ENCODE measurements at places on chromosomes 2 and 18.

DNA sequence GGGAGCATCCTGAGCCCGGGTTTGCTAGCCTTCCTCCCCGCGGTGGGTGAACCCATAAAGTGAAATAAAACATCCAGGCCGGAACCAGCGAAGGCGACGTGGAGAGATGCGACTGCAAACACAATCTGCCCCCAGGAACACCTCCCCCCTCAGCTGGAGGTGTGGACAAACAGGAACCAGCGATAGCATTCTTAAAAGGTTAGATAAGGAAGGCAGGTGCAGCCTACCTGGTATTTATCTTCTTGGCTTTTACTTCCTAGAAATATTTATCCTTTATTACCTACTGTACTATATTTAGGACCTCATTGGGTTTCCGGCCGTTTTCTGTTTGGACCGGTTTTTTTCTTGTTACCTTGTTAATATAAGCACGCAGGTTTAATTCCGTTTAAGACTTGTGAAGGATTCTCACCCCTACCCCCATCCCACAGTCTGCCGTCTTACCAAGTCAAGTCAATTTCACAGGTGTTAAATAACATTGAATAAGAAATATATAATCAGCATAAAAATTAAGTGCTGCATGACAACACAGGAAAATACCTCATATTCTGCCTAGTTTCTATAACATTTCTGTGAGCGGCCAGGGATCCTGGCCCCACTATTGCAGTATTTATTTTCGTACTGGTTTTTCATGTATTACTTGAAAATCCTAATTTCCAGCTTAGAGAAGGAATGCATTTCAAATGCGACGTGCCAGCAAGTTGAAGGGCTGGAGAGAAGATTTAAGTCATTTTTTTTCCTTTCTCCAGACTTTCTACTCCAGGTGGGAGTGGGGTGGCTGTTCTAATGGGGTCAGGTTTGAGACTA, 224.0 kb upstream of the ID2 start:
- DNase-seq = no peak

GRCh38 chr2:42921721-42922120, 129.3 kb upstream of the HAAO start:
- DNase-seq = no peak

- no peak for DNase-seq
Measured at GRCh38 chr2:231152800-231153557, 28.1 kb upstream of the HTR2B start.

- no peak for DNase-seq
Measured at GRCh38 chr2:145815933-145816332, 1296.0 kb upstream of the ZEB2 start.

GRCh38 chr2:86017901-86018896, 87.5 kb downstream of the POLR1A start:
- DNase-seq = no peak

GRCh38 chr18:79680891-79681339, 1.3 kb downstream of the CTDP1 start:
- no peak for DNase-seq

DNA sequence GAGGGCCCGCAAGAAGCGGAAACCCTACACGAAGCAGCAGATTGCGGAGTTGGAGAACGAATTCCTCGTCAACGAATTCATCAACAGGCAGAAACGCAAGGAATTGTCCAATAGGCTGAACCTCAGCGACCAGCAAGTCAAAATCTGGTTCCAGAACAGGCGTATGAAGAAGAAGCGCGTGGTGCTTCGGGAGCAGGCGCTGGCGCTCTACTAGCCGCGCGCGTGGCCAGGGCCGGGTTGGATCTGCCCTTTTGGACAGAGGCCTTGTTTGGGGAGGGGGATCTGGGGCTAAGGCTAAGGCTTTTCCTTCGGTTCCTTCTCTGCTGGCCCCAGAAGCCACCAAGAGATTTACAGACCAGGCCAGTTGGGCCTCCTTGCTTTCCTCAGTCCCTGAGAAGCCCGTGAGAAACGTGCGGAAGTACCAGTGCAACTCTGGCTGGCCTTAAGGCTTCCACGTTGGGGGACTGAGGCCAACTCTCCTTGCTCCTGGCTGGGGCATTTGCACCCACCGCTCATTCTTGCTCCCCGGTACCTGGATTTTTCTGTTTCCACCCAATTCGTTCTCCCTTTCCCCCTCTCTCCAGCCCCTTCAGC, 1.0 kb downstream of the HOXD12 start:
- DNase-seq = no peak

DNA sequence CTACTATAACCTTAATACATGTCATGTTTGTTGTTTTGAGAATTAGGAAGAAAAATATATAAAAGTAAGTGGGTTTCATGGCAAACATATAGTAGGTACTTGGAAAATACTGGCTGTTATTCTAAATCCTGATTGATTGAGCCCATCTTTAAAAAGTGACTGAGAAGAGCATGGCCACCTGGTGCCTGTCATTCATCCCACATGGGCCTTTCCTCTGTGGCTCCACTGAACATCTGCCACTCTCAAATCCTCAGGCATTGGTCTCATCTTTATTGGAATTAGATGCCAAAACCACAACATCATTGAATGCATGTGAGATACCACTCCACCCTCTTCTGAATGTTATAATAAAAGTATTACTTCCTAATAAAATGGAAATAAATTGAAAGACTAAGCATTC, 101.6 kb upstream of the TTN start:
- DNase-seq = no peak

DNA sequence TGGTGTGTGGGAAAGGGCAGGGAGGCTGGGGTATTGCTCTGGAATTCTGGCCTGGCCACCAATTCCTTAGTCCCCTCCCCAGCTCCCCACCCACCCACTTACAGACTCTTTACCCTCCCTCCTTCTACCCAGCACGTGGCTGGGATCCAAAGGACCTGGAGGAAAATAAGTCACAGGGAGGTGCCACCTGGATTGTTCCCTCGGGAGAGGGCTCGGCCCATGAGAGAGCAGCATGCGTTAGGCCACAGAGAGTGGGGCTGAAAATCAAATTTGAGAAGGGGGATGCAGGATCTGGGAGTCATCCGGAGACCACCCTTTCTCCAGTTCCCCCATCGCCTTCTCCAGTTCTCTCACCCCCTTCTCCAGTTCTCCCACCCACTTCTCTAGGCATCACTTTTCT, 3.0 kb downstream of the ASPRV1 start:
- no peak for DNase-seq

GRCh38 chr2:121002597-121002996, 266.9 kb downstream of the GLI2 start:
- no peak for DNase-seq

DNA sequence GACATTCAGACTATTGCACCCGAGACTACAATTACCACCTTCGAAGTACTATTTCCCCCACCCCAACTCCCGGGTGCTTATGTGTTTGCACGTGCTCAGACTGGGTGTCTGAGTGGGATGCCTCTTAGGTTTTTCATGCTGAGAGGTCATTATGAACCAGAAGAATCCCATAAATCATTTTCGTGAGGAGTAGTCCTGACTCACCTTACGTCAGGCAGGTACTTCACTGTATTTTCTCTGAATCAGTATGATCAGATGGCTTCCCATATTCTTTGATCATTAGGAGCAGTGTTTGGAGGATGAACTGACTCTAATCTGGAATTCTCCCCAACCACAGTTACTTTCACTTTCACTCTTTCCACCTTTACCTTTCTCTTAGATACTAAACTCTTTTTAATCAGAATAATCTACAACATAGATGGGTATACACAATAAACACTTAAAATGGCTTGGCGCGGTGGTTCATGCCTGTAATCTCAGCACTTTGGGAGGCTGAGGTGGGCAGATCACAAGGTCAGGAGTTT, 38.4 kb upstream of the STAT4 start:
- DNase-seq = no peak

- no peak for DNase-seq
Measured at GRCh38 chr18:75392226-75392578, 35.3 kb downstream of the SMIM21 start.

DNA sequence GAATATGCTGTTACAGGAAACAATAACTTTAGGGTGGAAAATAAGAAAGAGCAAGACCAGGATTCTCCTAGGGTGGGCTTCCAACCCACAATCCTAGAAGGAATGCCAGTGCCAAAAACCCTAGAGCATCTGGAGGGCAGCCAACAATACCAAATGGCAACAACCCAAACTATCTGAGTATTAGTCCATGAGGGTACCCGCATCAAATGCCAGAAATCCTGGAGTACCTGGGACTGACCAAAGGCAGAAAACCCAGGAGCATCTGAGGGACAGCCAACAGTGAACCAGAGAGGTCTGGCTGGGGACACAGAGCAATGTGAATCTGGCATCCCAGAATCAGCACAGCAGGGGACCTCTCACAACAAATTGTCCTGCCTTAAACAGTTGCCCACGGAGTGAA, 126.3 kb downstream of the SCG2 start:
- DNase-seq = no peak
